ENCODE measurements at places on chromosomes 7 and 10.

DNA sequence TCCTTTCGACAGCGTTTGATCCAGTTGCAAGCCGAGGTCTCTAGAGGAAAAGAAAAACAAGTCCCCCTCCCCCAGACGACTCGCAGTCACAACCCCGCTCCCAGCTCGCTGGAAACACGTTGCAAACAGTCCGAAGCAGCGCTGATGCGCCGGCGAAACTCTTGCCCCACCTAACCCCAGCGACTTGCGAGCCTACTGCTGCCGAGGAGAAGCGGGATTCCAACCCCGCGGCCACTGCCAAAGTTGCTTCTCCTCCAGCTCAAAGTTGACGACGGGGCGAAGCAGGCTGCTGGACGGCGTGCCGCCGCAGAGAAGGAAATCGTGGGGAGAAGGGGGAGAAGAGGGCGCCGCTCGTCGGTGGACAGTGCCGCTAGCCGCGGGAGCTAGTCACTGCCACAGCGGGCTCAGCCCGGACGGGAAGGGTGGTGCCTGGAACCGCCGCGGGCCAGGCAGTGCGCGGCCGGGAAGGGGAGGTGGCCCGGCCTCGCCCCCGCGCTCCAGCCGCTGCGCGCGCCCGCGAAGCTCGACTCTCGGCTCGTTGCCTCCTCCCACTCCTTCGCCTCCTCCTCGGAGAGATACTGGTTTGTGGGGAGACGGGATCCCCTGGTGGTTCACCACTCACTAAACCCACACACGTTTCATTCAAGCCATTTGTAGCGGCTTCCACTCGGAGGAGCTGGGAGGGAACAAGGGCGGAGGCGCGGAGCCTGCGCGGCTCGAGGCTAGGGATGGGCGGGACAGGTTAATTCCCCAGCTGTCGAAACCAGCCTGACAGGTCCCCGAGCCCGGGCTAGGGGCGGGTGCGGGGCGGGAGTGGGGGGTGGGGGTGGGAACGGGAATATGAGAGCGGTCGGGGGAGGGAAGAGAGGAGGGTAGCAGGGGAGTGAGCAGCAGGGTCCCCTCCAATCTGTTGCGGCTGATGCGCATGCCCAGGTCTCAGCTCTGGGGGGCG is at the start of gene GPR37:
Gene GPR37, minus strand, starts transcription at position 392 of the 952 bp plus-strand sequence. CDS start 816 bp downstream, outside the sequence.
- DNase-seq: peak; percentile 52

DNA sequence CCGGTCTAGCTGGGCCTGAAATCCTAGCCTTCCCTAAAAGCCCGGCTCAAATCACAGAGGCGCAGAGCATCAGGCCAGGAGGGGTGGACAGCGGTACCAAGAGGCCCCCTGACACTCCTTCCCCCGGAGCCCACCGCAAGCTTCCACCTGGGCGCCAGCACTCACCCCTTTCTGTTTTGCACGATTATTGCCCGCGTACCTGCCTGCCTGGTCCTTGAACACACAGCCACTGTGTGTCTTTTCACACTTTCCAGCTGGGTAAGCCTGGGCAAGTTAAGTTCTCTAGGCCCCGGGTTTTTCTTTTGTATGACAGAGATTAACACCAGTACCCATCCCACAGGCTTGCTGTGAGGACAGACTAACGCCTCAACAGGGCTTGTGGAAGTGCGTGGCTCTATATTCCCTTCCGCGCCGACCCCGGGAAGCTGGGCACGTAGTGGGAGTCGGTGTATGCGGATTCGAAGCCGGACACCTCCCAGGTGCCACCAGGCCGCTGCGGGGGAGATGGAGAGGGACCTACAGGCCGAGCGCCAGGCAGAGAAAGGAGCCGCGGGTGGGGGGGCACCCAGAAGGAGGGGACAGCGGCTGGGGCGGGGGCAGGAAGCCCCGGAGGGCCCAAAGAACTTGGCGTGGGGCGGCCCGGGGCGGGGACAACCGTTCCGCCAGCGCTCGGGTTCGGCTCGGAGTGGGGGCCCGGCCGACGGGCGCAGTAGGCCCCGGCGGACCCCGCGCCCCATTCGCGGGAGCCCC is 792 bp downstream of the ZNF746 start:
- DNase-seq: peak; percentile 74

GRCh38 chr10:79152423-79152817 is 83.7 kb downstream of the ZMIZ1 start:
- DNase-seq: no peak

DNA sequence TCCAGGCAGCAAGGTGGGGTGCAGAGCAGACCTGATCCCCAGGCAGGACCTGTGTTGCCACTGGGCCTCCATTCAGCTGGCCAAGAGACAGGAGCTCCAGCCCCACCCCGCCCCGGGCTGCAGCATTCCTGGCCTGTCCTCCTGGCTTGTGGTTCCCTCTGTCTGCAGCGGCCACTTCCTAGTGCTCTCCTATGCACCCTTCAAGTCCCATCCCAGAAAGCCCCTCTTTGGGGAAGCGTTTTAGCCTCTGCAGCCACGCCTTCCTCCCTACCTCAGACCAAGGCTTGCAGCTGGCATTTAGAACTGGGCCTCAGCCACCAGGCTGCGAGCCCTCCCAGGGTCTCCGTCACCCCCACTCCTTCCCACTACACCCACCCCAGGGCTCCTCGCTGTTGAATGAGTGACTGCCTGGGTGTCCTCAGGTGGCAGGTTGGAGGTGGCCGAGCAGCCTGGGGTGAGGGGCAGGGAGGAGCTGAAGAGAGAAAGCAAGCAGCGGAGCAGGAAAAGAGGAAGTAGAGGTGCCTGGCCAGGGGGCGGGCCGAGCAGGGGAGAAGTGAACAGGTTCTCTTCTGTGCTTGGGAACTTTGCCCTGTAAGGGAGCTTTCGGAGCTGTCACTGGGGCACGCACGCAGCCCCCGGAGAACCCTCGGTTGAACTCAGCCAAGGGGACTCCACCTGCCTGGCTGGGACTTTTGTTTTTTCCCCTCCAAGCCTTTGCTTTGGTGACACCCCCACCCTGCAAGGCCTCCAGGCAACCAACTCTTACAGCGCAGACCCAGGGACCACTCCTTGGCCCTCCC is 109.1 kb upstream of the TNRC18 start:
- peak; percentile 71 for DNase-seq

- no peak for DNase-seq
Observed at GRCh38 chr7:103121641-103122040, 27.3 kb downstream of the NAPEPLD start.

DNA sequence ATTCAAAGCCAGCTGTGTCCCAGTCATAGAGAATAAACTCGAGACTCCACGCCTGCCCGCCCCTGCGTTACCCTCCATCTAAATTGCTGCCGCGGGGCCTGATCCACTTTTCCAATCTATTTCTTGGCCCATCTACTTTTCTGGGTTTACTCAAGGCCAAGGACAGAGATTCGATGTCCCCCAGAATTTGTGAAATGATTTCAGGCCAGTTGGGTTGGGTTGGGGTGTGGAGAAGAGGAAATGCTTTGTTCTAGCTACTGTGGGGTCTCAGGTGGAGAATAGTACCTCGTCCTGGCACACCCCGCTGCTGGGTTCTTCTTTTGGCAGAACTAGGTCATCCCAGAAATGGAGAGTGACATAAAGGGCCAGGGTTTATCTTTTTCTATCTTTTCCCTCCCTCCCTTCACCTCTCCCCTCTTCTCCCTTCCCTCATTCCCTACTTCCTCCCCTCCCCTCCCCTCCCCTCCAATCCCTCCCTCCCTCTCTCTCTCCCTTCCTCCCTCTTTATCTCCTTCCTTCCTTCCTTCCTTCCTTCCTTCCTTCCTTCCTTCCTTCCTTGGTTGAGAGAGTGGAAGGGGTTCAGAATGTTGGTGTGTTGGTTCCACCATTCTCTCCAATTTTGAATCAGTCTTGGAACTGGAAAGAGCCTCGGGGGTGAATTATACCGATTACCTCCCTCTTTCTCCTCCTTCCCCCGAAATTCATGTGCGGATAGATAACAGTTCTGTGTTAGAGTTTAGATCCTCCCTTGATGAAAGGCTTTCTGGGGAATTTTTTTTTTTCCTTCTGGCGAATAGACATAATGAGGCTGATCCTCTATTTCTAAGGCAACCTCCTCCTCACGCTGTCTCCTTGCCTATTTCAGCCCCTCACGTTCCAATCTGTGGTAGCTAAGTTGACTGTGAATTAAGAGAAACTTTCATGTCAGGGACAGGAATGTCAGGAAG is 1.2 kb upstream of the TMEM229A start:
- DNase-seq: no peak

DNA sequence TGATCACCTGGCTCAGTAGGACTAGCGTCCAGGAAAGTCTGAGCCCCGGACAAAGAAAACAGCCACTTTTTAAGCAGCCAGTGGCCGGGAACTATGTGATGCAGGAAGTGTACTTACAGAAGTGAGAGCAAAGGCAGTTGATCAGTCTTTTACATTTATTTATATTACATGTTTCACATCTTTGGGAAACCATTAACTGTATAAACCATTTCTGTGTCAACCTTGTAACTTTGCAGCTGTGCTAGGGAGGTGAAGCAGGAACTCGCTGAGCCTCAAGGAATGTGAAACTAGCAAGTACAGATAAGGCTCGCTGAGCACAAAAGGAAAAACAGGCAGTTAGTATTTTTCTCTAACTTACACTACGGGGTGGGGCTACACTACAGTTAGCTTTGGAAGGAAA is 39.9 kb upstream of the HECW1 start:
- no peak for DNase-seq

DNA sequence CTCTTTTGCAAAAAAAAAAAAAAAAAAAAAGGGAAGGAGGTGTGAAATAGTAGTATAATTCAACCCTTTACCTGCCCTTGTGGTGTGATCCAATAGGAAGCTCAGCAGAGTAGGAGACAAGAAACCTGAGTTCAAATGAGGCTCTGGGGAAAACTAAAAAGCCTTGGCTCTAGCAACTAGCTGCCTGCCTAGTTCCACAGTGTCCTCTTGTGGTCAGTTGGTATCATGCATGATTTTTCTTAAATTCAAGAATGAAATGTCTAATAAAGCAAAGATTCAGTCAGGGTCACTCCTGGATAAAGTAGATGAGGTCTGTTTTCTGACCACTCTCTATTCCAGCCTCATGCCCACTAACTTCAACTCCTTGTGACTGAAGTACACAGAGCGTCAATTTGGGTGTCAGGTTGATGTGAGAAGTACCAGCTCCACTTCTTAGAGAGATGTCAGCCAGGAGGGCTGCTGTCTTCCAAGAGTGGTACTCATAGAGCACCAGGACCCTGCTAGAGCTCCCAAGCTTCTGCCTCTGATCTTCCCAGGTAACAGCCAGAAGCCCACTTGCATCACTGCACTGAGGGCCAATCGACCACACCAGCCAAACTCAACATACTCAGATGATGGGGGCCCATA is 10.5 kb downstream of the LSM5 start:
- DNase-seq: no peak

GRCh38 chr10:58647376-58648112 is 134.9 kb downstream of the BICC1 start:
- DNase-seq: no peak

- DNase-seq: no peak
Observed at GRCh38 chr10:47160967-47161366, 139.0 kb upstream of the GDF10 start.

GRCh38 chr10:119020627-119020946 is 8.9 kb upstream of the NANOS1 start:
- DNase-seq: no peak

DNA sequence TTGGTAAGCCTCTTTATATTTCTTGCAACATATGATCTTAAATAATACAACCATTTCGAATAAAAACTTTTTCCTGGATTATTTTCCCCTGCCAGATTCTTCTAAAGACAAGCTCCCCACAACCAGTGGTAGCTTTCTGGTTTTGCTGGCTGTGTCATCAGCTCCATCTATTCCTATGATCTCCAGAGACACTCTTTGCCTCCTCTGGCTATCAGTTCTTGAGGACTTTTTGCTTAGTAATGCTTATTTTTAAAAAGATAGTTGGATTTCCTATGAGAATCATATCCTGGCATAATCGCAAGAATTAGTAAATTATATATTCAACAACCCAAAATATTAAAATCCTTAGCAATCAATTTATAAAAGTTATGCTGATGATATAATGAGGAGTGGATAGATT is 103.8 kb upstream of the SLC26A5 start:
- DNase-seq: no peak

DNA sequence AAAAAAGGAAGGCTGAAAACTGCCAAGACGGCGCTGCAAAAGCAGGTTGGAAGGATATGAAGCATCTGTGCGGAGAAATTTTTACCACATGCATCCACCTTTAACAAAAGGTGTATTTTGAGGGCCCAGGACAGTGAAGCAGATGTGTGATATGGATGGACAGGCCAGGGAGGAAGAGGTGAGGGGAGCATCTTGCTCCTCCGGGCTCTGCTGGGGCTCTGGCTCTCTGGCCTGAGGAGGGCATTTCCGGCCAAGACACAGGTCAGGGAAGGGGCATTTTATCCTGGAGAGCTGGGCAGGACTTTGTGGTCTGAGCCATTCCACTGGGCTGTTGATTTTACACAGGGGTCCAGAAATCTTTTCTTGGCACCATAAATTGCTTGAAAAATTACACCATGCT is 175.1 kb downstream of the ZMYND11 start:
- DNase-seq: no peak

- no peak for DNase-seq
Observed at GRCh38 chr10:102627291-102627735, 17.0 kb upstream of the TRIM8 start.

DNA sequence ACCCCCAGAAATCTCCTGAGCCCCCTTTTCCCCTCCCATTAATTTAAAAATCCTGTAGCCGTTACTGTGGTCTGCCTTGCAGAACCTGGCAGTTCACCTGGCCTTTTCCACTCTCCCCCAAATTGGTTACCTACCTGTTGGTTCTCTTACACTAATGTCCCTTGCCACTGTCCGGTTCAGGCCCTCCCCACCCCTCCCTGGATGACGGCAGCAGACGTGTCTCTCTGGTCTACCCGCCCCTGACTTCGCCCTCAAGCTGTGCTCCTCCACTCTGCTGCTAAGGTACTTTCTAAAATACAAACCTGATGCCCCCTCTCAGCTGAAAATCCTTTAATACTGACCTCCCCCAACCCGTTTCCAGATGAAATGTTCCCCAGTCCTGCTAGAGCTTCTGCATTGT is 15.6 kb upstream of the SH3PXD2A start:
- DNase-seq: no peak

- DNase-seq: peak; percentile 59
Observed at GRCh38 chr7:130490888-130491804, 739 bp upstream of the MEST start.

GRCh38 chr10:78339251-78339650 is 305.6 kb downstream of the RPS24 start:
- no peak for DNase-seq

GRCh38 chr10:126663328-126663727 is 7.2 kb downstream of the C10orf90 start:
- no peak for DNase-seq

GRCh38 chr10:30870896-30871295 is 160.8 kb downstream of the ZNF438 start:
- DNase-seq: no peak
